EH (cell line): ENCODE measurements at places on chromosomes 5 and 9.

- no peak for DNase-seq
Observed at GRCh38 chr5:151186538-151186937, 29.0 kb upstream of the ANXA6 start.

DNA sequence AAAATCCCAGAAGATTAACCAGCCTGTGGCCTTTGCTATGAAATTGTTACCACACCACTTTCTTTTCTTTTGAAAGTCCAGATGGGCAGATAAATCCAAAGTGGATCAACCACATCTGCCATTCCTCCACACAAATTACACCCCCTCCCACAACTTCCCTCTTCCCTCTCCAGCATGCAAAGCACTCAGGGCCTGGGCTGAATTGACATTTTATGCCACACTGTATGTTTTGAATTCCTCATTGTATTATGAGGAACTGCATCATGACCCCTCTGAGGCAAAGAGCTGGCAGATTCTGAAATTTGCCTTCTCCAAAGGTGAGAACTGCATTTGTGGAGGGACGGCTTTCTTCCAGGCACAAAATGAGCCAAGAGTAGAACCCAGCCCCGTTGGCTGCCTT, 589.2 kb upstream of the KLF4 start:
- DNase-seq = no peak

DNA sequence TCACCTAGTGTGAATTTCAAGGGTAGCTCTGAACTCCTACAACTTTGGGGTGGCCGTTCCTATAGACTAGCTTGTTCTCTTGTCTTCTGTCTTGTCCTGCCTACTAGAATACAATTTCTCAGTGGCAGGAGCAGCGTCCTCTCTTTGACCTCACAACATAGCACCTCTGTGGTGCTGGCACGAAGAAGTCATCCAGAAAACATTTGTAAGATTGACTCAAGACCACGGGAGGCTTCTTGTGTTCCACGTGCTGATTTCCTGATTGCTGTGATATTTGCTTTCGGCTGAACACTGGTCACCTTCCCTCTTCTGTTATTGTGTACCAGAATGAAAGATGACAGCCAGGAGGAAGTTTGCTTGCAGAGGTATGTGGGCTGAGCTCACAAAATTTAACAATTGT, 27.0 kb downstream of the SLC1A1 start:
- peak; percentile 39 for DNase-seq

GRCh38 chr5:10140195-10140973, 109.3 kb downstream of the ATPSCKMT start:
- peak; percentile 51 for DNase-seq

DNA sequence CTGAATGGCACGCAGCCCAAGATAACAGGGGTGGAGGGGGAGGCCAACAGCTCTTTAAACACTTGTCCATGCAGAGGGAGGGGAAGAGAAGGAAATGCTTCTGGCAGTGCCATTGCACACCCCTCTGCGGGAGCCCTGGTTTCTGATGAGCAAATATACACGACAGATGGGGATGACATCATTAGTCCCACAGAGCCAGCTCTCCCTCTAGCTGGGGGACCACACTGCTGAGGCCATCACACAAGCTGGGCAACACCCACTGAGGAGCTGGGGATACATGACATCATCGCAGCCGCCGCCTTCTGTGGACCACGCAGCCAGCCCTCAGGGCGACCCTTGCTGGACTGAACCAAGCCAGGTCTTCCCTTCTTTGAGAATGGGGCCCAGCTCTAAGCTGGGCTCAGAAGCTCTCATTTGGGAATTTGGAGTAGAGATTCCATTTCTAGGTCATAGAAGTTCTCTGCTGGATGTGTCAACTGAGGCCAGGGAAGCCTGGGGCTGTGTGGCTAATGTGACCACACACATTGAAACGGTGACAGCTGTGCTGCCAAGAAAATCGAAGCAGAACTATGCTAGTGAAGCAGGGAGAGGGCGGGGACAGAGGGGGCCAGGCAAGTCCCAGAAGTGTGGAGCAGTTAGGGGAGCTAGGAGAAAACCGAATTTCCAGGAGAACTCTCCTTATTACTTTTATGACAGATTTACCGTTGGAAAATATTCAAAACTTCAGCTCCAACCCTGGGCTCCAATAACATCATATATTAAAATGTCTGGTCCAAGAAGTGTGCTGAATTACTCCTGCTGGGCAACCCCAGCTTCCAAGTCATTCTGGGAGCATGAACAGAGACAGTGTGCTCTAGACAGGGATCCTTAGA, 79.5 kb downstream of the PRRT1B start:
- DNase-seq = peak; percentile 62

- DNase-seq = no peak
Observed at GRCh38 chr9:89795538-89796195, 190.9 kb downstream of the GADD45G start.

- no peak for DNase-seq
Observed at GRCh38 chr5:89595056-89595455, 712.1 kb upstream of the MEF2C start.

DNA sequence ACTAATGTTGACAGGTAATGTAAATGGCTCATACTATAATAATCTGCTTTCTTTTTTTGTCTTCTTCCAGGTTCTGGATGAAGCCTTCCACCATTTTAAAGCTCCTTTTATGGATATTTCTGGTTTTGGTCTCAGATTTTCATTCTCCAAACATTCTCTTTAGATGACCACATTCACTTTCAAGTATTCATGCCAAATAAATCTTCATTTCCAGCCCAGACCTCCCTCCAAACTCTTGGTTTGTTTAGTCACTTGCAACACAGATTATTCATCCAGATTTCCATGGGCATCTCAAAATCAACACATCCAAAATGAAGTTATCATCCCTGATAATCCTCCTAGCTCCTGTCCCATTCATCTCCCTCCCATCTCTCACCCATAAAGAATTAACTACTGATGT, 40.3 kb upstream of the SVEP1 start:
- DNase-seq = peak; percentile 73
